GM18507 (cell line): ENCODE measurements at places on chromosomes 1 and 21.

- DNase-seq = no peak
These were observed 48.9 kb downstream of the SLC66A1 start for GRCh38 chr1:19360843-19361610.

DNA sequence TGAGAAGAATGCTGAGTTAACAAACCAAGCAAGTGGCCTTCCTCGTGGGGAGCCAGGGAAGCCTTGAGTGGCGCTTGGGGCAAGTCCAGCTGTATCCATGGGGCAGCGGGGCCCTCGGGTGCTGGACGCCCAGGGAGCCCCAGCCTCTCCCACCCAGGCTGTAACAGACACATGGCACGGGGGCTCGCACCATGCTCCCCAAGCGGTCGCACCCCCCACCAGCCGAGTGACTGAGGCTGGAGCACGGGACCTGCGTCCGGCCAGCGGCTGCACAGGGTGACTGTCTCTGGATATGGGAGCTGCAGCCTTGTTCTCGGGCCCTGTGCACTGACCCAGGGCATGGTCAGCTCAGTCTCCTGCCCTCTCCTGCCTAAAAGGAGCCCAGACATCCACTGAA lies 53.9 kb upstream of the ACTRT2 start:
- DNase-seq = no peak

GRCh38 chr1:214506972-214507431 lies 44.4 kb downstream of the PTPN14 start:
- peak; percentile 11 for DNase-seq

GRCh38 chr1:156103521-156103947 lies 11.0 kb upstream of the LMNA start:
- DNase-seq = no peak

- DNase-seq = no peak
These were observed 51.6 kb downstream of the GNG4 start for GRCh38 chr1:235597867-235598553.

DNA sequence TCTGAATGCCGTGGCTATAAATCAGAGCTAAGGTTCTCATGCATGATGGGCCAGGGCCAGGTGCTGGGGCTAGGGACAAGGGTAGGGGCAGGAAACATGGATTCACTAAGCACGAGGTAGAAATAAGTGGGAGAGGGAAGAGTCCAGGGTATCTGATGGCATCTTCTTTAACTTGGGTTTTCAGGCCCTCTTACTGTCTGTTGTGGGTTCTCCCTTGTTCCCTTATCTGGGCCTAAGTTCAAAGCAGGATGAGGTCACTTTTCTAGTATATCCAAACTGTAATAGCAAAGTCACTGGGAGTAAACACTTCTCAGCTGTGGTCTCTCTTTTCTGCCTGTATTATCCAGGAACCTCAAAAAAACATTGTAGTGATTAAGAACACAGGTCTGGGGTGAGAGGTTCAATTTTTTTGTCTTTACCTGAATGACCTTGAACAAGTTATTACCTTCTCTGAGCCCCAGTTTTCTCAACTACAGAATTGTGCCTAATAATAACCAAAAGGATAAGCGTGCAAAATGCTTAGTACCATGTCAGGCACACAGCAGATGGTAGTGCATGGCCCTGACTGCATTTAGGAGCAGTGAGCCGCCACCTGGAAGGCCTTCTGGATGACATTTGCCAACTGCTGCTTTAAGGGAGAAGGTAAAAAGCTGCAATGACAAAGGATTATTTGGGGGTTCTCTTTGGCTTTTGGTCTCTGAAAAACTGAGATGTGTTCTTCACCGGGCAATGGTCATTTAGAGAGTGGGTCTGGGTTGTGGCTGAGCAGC lies 53.6 kb upstream of the A3GALT2 start:
- no peak for DNase-seq

DNA sequence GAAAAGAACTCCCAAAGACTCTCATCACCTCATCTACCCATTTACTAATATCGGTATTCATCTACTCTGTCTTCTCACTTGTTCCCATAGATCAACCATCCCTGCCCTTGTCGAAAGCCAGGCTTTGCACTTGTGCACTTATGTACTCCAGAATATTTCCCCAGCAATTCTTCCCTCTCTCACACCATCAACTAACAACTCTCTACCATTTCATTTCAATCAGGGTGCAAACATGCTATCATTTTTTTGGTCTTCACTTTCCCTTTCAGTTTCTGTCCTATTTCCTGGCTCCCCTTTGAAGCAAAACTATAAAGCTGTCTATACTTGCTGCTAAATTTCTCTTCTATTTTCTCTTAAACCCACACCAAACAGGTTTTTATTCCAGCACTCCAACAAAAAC lies 6.7 kb downstream of the C1orf105 start:
- no peak for DNase-seq

DNA sequence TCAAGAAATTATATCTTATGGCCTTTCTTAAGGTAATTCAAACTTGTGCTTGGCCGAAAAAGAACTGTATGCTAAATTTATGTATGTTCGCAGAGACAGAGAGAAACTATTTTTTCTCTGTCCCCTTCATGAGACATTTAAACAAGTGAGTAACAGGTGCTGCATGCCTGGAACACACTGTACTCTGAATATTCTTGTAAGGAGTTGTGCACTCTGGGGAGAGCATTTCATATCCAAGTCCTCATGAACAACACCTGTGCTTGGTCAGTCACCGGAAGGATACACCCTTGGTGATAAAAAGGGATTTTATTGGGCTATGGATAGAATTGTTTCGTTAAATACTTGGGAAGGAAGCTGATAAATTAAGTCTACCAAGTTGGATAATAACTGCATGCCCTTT lies 220.8 kb upstream of the NRIP1 start:
- DNase-seq = no peak

DNA sequence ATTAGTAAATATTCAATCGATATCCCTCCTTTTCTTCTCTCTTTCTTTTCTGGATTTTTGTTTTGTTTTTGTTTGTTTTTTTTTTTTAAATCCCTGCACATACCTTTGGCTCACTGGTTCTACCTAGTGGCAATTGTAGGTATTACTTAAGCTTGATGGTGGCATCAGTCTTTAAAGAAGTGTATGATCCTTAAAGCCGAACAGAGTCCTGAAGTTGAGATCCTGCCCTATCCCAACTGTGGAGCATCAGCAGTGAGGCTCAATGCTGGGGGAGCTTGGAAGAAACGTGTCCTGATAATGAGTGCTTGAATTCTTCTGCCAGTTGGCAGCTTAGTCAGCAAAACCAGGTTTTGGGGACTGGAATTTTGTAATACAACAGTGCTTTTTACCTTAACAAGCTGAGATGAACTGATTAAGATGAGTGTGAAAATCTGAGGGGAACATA lies 60.8 kb downstream of the FASLG start:
- no peak for DNase-seq

GRCh38 chr1:34924759-34925555 lies 4.5 kb downstream of the DLGAP3 start:
- peak; percentile 29 for DNase-seq

- DNase-seq = no peak
These were observed 37.5 kb upstream of the RGS2 start for GRCh38 chr1:192771341-192771740.

GRCh38 chr1:59046730-59047157 lies 250.2 kb upstream of the FGGY start:
- DNase-seq = peak; percentile 46

- DNase-seq = no peak
These were observed 1.3 kb downstream of the CLSTN1 start for GRCh38 chr1:9822490-9822889.

- DNase-seq = no peak
These were observed 704 bp upstream of the TOMM40L start for GRCh38 chr1:161225178-161225533.

DNA sequence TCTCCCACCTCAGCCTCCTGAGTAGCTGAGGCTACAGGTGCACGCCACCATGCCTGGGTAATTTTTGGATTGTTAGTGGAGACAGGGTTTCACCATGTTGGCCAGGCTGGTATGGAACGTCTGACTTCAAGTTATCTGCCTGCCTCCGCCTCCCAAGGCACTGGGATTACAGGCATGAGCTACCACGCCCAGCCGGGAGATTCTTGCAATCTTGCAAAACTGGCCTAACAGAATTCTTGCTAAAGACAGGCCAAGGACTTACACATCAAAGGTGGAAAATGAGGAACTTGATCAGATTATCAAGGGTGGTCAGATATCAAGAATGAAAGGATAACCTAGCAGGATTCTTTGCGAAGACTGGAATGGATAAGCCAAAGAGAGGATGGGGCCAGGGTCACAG lies 98.3 kb upstream of the TIAM1 start:
- DNase-seq = no peak

DNA sequence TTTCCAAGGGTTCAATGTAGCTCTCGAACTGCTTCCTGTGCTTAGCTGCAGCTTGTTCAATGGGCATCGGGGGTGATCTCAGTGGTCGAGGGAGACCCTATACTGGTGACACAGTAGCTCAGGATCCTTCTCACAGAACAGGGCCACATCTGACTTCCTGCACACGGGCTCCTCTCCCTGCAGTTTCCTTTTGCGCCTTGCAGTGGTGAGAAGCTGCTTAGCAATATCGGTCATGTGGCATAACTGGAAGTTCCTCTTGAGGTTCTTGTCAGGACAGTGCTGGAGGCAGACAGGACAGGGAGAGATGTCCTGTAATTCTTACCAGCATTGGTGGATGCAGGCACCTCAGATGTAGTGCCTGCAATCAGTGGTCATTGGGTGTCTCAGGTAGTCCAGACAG lies 140.5 kb upstream of the MAP1LC3C start:
- DNase-seq = no peak

DNA sequence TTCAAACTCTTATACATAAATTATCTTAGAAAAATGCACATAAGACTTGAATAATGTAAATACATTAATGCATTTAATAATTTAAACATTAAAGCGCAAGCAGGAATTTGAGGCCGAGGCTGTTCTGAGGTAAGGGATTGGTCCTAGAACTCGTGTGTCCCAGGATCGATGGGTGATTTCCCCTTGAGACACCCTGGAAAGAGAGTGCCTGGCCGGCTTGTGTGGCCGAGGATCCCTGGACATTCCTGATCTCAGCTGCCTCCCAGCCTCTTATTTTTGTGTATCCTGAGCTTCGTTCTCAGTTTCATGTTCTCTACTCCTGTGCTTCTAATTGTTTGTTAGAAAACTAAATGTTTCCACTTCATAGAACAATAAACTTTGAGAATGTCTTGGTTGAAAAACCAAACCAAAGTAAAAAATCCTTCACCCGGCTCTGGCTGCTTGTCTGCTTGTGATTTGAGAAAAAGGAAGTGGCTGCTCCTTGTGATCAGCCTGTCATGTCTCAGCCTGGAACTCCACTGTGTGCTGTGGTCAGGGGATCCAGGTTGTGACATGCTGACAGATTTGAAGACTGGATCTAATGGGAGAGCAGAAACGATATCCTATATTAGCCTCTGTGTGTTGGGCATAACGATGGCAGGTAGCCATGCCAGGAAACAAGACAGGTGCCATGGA lies 40.7 kb downstream of the PEX14 start:
- no peak for DNase-seq

DNA sequence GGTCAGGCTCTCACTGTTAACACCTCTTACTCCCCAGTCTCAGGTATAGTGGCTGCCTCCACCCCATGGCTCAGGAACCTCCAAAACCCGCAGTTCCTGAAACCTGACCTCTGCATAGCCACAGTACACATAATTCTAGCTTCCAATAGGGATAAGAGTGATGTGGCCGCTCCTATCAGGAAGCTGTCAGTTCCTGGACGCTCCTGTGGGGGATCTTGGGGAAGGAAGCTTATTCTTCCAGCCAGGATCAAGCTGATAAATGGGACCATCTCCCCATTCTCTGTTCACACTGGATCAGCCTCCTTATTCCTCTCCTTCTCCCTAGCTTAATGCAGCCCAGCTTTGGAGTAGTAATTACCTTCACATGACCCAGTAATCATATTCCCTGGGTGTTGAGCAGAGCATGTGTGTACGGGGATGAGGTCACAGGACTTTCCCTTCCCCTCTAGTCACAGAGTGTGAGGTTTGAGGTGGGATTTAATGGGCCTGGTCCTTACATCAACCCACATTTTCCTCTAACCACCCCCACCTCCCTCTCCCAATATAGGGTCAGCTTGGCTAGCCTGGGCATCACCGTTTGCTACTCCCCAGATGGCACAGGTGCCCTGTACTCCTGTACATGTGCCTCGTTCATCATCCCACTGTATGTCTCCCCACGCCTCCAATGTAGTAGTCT lies 7.0 kb upstream of the POU3F1 start:
- DNase-seq = no peak

DNA sequence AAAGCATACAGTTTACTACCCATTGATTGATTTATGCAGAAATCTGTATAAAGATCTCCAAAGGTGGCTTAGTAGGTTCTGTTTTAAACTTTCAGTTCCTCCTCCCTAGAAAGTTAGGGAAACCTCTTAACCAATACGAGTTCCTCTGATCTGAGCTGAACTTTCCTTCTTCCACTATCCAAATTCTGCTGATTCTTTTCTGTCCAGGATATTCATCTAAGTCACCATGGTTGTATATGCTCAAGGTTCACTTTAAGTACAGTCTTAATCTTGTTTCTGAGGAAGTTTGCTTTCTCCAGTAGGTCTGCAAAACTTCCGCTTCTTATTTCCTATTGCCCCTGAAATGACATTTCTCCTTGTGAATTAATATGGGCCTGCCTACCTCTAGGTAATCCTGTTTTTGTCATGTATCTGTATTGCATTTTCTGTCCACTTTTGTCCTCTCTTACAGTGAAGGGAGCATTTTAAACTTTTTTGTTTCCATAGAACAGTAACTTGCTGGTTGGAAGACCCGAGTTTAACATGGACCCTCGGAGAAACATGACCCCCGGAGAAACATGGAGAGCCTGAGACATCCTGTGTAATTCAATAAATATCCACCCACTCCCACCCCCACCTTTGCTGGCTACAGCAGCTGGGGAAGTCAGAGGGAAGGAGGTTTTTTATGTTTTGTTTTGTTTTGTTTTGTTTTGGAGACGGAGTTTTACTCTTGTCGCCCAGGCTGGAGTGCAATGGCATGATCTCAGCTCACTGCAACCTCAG lies 16.7 kb upstream of the TUT4 start:
- DNase-seq = no peak

DNA sequence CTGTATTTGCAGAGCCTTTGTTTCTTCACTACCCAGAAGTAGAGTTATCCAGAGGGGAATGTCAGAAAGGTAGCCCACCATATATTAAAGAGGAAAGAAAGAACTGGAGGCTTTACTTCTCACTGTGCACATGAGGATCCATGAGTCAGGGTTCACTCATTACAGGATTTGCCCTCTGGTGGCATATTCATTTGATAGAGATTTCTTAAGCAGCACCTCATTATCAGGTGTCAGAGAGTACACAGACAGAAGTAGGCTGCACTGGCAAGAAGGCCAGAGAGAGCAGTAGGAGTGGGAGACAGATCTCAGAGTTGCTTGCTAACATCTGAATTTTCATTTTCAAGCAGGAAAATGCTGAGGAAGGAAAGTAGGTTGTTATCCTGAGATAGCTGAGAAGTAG lies 123.8 kb downstream of the PIK3R3 start:
- no peak for DNase-seq

DNA sequence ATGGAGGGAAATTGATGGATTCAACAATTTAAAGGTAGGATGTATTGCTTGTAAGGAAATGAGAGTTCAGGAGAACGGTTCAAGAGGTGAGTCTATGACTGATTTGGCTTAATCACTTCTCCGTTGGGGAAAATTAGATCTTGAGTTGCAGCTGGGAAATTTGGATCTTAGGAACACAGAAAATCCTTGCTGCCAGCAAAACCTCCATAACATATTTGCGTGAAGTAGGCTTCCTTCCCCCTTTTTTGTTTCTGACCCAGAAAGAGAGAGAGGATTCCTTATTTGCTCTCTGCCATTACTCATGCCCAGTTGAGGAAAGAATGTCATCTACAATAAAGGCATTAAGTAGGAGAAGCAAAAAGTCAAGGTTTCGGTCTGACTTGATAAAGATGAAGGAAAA lies 73.5 kb upstream of the PDC start:
- no peak for DNase-seq

GRCh38 chr1:221087919-221088318 lies 208.7 kb downstream of the HLX start:
- DNase-seq = no peak
